ENCODE measurements at places on chromosomes 5 and 9.

- DNase-seq = no peak
Observed at GRCh38 chr5:131384173-131384572, 120.3 kb downstream of the CDC42SE2 start.

DNA sequence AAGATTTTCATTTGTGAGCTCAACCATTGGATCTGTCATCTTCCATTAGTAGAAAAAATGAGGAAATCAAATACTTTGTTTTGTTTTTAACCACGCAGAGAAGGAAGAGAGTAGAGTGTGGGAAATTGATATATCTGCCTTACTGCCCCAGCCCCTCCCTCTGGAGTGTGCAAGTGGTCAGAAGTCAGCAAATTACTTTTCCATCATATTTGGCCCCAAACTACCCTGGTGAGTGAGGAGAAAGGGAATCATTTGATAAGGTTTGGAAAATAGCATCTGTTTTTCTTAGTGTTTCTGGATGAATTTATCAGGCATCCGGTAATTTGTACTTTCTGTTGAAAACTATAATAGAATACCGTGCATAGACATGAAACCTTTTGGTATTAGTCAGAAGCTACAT, 327.4 kb downstream of the MARCHF11 start:
- DNase-seq = no peak

DNA sequence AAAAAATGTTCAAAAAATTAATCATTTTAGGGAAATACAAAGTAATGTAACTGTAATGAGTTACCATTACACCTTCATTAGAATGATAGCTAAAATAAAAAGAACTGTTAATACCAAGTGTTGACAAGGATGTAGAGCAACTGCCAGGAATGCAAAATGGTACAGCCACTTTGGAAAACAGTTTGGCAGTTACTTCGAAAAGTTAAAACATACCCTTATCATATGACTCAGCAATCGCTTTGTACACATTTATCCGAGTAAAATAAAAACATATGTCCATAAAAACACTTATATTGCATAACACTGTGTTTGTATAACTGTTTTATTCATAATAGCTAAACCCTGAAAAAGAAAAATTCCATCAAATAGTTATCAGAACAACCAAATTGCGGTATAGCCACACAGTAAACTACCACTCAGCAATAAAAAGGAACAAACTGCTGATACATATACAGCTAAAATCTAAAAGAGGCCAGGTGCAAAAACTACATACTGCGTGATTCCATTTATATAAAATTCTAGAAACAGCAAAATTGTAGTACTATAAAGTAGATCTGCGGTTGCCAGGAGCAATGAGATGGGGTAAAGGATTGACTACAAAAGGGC, 61.7 kb downstream of the RFX3 start:
- DNase-seq = peak; percentile 57

GRCh38 chr9:130451509-130452388, 7.0 kb downstream of the ASS1 start:
- DNase-seq = peak; percentile 95

DNA sequence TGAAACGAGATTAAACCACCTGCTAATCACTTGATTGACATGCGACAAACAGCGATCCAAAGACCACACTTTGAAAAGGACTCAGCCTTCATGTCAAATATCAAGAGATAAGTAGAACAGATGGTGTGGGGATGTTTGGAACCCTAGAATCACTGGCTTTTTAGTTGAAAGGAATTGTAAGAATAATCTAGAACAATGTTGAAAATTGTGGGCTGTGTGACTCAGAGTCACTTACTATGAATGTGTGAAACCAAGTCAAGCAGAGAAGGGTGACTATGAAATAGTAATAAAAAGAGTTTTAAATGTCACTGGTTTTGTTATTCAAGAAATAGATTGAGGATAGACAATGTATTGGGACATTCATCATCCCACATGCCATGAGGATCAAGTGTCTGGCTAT, 14.1 kb upstream of the C1QTNF3 start:
- no peak for DNase-seq

DNA sequence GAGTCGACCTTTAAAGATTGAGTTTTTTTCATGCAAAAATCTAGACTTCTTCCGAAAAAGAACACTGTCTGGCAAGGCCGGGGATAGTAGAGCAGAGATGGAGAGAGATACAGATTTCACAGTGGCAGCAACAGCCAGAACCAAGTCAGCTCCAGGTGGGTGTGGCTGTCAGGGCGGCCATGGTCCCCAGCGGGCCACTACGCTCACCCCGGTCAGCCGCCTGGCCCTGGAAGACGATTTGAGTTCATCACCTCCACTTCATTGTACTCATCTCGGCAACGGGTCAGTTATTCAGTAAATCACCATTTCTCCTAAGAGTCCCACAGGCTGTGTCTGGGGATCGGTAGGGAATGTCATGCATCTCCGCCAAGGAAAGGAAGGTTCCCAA, 53.0 kb downstream of the ZNF354C start:
- DNase-seq = no peak

DNA sequence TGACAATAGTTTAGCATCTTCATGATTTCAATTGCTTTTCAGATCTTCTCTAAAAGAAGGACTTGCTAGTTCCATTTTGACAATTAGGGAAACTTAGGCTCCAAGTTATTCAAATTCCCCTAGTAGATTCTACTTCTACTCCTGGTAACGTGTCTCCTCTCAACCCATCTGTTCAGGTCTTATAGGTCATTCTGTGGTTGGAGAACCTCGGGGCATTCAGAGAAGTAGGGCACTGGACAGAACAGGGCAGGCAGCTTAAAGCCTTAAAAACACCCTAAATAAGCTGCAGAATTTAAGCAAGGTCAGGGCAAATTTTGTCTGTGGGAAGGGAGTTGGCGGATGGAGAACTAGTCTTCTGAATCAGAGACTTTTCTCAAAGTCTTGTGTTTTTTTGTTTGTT, 132.4 kb downstream of the TMEM174 start:
- no peak for DNase-seq

DNA sequence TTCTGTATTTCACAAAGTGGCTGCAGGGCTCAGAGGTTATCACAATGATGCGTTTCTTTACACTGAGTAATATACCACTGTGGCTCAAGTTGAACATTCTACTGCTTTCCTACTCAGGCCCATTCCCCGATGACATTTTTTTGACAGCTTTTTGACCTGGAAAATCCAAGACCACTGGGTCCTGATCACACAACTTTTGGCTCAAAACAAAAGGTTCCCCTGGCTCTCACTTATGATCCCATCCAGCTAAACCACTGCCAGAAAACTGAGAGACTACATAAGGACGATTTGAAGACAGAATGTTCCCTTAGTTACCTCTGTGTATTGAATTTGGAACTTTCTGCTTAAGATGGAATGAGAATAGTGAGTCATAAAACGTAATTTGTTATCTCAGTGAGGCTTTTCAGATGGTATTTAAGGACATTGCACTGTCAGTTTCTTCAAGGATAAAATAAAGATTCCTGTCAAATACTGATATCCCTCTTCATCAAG, 78.0 kb upstream of the FBXL7 start:
- peak; percentile 67 for DNase-seq

DNA sequence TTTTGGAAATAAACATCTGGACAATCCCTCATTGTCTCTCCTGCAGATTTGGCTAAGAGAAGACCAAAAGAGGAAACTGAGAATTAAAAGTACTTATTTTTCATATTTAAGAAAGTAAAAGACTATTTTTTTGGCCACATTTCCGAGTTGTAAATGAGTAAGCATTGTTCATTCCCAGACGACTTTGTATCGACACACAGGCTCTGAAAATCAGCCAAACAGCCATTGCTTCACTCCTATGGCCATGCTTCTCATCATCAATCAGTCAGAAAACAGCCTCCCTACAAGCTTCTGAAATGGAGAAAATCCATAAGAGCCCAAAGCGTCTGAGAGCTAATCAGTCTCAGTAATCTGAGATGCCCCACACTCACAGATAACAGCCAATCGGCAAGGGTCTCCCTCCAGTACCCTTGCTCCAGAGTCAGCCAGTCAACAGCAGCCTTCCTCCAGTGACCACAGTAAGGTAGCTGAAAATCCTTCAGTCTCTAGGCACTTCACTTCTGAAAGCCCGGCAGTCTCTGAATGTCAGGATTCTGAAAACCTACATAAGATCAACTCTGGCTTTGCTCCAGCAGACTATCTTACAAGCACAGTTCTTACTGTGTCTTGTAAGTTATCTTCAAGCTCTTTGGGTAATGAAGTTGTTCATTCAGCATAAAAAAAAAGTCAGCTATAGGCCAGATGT, 30.9 kb downstream of the CDO1 start:
- DNase-seq = no peak

- DNase-seq = no peak
Observed at GRCh38 chr9:117616431-117616831, 87.8 kb upstream of the TLR4 start.

GRCh38 chr9:137035937-137036336, 4.0 kb upstream of the FUT7 start:
- no peak for DNase-seq

GRCh38 chr5:13303445-13303844, 641.0 kb downstream of the DNAH5 start:
- DNase-seq = no peak

GRCh38 chr9:13279284-13280141, at the start of gene MPDZ:
TSS of gene MPDZ (minus strand) at chr9:13279692. CDS start at chr9:13250315, 29,377 bp downstream.
- DNase-seq = peak; percentile 78

DNA sequence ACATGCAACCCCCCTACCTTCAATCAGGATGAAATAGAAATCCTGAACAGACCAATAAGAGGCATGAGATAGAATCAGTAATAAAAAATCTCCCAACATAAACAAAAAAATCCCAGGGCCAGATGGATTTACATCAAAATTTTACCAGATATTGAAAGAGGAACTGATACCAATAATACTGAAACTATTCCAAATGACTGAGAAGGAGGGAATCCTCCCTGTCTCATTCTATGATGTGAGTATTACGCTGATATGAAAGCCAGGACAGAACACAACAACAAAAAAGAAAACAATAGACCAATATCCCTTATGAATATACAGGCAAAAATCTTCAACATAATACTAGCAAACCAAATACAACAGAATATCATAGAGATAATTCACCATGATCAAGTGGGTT, 109.0 kb upstream of the SMC2 start:
- DNase-seq = no peak

DNA sequence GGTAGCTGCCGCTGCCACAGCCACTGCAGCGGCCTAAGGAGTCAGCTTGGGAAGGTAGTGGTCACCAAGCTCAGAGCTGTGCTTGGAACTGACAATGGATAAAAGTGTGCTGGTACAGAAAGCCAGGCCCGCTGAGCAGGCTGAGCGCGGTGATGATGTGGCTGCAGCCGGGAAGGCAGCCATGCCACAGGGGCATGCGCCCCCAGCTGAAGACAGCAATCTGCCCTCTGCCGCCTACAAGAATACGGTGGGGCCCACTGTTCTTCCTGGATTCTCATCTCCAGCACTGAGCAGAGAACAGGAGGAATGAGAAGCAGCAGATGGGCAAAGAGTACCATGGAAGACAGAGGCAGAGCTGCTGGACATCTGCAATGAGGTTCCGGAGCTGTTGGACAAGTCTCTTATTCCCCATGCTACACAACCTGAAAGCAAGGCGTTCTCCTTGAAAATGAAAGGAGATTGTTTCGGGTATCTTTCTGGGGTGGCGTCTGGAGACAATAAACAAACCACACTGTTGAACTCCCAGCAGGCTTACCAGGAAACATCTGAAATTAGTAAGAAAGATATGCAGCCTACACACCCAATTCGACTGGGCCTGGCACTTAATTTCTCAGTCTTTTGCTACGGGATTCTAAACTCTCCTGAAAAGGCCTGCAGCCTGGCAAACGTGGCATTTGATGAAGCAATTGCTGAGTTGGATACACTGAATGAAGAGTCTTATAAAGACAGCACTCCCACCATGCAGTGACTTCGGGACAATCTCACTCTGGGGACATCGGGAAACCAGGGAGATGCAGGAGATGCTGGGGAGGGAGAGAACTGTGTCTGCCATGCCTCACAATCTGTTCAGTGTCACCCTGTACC, 22.8 kb upstream of the ANKRD18A start:
- no peak for DNase-seq

Data from iris pigment epithelial cell (primary cell).